ENCODE measurements at places on chromosomes 5 and 9.
A peak's percentile ranks its signal among the peaks of the same experiment; 100 is the strongest.

- DNase-seq, result no peak
Measured at GRCh38 chr9:98831696-98832095, 24.2 kb downstream of the GALNT12 start.

GRCh38 chr9:35748858-35749514 lies at the start of the genes GBA2 and RGP1:
Gene GBA2 (minus strand): TSS chr9:35749228. CDS start chr9:35748704, 524 bp downstream.
Gene RGP1 (plus strand): TSS chr9:35749287. CDS start chr9:35749756, 469 bp downstream.
- peak; percentile 62 for DNase-seq

DNA sequence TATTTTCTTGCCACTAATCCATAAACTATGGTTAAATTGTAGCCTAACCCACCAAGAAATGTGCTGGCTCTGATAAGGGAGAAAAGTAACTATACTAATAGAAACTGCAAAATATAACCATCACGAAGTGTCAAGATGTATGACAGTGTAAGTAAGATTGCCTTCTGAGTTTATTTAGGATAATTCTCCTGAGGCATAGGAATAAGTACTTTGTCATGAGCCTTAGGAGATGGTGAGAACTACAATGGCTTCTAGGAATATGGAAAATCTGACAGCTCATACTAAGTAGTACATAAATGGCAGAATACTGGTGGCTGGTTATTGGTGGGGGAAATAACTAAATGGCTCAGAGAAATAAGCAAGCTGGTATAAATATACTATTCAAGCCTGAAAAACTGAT lies 543.9 kb downstream of the PRR16 start:
- DNase-seq, result no peak

GRCh38 chr5:88388476-88389337 lies 120.1 kb upstream of the TMEM161B start:
- DNase-seq, result no peak

- no peak for DNase-seq
Measured at GRCh38 chr5:140116716-140117115, 2.8 kb downstream of the PURA start.

DNA sequence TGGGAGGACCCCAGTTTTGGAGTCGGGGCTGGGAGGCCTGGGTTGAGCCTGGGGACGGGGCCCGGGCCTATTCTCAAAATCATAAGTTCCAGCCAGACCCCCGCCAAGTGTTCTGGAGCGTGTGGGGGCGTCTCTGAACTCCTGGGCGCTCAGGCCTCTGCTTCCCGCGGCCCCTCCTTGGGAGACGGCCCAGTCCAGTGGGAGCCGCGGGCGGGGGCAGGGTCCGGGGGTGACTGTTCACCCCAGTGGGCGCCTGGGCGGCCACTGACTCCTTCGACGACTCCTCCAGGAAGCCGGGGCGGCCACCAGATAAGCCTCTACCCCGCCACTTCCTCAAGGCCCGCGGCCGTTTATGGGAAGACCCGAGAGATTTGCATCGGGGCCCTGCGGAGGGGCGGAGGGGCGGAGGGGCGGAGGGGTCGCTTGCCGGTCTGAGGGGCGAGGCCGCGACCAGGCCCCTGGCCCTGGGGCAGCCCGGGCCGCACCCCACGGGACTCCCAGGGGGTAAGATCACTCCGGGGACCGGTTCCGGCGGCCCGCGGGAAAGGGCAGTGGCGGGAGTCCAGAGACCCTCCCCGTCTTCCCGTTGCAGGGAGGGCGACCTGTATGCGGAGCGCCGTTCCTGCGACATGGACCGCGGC lies 655 bp downstream of the TOR4A start:
- DNase-seq, result no peak

- no peak for DNase-seq
Measured at GRCh38 chr9:14211564-14211963, 102.4 kb downstream of the NFIB start.

GRCh38 chr5:91283899-91284298 lies 99.2 kb downstream of the ARRDC3 start:
- DNase-seq, result no peak

- no peak for DNase-seq
Measured at GRCh38 chr9:91312717-91313325, 48.9 kb downstream of the AUH start.

DNA sequence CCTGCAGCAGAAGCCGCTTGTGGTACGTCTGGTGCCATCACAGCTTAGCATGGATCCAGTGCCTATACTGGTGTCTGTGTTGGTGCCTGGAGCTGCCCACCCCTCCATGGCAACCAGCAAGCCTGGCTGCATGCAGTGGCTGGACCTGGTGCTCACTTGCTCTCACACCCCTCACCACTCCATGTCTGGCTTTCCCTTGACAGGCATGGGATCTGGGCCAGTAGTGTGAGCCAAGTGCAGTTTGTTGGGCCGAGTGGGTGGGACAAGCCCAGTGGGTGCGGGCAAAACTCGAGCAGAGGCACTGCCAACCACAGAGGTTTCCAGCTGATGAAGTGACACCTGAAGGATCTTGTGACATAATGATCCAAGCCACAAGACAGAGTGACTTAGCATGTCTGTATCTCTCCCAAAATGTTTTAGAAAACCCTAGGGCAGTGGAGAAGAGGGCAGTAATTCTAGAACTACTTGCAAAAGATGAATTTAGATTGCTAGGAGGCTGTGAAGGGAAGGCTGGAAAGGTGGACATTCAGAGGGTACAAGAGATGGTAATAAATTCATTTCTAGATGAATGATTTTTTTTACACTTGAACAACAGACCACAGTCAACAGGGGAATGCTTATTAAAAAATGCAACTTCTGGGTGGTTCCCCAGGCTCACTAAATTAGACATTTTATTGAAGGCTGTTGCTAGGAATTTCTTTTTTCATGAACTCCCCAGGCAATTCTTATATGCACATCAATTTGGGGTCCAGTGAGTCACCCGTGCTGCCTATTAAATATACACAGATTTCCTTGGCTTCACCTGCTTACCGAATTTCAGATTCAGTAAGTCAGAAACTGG lies 660.3 kb downstream of the TLR4 start:
- no peak for DNase-seq

DNA sequence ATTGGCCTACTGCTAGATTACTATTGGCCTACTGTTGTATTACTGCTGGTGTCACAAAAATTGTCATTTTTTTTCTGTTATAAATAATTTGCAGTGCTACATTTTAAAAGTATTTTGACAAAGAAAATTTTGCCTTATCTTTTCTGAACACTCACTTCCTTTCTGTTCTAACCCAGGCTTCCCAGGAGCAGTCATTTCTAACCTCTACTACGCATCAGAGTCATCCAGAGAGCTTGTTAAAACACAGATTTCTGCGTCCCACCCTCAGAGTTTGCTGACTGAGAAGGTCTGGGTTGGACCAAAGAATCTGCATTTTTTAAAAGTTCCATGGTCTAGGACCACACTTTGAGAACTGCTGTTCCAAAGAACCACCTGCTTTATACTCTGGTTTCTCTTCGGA lies 306.1 kb downstream of the GLIS3 start:
- DNase-seq, result no peak

GRCh38 chr9:2018764-2019558 lies 3.8 kb downstream of the SMARCA2 start:
- DNase-seq, result no peak

- DNase-seq, result no peak
Measured at GRCh38 chr5:138649316-138649720, 74.1 kb upstream of the HSPA9 start.

- no peak for DNase-seq
Measured at GRCh38 chr5:127425037-127425436, 92.4 kb upstream of the PRRC1 start.

GRCh38 chr9:38018241-38018957 lies 50.6 kb downstream of the SHB start:
- DNase-seq, result no peak

DNA sequence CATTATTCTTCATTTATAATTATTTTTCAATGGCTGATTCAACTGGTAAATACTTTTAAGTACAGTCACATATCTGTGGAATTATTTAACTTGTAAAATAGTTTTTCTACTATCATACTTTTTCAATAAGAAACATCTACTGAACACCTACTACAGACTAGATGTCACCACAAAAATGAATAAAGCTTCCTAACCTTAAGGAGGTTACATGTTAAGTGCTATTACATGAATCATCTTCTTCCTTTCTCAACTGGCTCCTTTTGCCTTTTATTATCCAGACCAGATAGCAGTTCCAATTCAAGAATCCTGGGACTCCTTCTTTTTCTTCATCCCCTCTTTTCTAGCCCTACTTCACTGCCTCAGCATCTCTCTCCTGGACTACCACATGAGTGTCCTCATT lies 4.7 kb downstream of the PGGT1B start:
- no peak for DNase-seq

DNA sequence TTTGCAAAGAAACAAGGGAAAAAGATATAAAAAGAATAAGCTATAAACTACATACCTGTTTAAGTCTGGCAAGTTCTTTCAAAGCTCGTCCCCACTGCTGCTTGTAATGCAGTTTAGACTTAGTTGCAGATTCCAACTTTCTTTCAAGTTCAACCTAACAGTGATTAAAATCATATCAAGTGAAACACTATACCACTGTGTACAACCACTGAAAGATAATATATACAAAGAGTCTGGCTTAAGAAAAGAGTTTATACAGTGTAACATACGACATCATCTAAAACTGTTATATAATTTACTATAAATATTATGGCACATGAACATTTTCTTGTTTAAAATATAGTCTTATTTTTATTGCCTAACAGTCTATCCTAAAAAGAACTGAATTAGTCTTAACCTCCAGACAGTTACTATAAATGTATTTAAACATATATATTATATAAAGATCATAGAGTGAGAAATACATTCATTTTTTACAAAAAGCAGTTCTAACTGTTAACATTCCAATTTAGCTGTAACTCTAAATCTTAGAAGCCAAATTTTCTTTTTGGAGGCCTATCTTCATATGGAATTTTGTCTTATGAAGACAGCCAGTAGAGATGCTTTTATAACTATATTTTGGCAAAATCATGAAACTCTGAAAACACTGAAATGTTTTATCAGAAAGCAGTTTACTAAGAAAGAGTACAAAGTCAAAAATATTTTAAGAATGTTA lies 58.6 kb downstream of the CEP120 start:
- no peak for DNase-seq

DNA sequence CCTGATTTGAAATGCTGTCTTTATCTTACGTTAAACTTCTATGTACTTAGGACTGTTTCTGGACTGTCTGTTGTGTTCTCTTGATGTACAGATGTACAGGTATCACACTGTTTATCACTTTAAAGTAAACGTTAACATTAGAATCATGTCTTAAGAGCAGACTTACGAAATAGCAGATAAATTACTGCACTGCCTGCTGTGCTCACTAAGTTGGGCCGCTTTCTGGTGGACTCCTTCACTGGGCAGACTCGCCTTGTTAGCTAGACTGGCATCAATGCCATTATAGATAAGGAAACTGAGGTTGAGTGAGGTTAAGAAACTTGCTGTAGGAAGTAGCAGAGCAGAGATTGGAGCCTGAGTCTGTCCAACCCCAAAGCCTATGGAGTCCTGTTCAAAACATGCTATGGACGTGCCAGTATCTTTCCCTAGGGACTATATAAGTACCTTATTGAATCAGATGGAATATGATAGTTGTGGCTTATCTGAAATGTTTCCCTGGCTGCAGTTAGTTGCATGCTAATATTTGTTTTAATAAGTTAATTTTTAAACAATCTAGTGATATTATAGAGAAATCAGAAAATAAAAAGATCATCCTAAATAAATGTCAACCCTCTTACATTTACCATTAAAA lies 16.9 kb downstream of the ZNF618 start:
- no peak for DNase-seq

DNA sequence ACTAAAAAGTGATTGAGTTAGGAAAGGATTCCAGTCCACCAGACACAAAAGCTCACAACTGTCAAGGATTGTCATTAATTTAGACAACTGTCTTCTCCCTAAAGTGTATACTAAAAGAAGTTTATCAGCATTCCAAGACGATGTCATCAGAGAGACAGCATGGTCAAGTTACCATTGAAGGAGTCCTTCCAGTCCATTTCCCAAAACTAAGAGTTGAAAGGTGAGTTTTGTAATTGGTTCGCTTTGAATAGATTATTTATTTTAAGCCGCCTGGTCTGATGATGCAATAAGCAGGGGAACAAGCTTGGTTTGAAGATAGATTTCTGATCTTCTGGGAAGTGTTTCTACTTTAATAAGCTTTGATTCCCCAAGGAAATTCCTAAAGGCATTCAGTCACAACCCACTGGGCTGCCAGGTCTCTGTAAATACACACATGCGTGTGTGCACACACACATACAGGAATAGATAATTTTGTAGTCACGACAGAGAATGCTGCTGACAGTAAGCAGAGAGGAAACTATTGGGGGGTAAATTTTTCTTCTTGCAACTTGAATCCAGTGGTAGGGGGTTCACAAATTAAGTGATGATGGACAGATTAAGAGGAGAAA lies 234.8 kb downstream of the PIK3R1 start:
- DNase-seq, result no peak

DNA sequence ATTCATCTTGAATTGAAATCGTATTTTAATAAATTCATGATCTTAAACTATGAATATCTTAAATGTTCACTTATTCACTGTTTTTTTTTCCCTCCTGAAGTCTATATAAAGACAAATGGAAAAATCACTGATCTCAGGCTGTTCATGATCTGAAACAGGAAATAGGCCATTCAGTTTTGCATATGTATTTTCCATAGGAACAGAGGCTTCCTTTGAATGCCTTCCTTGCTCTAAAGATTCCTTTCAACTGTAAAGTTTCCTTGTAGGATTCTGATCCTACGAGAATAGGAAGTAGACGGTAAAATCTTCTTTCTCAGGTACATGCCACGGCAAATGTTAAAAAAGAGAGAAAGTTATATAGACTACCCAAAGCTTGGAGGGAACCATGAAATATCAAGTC lies 194.4 kb upstream of the PPP1R2B start:
- DNase-seq, result no peak

- DNase-seq, result no peak
Measured at GRCh38 chr9:90579181-90579580, 63.4 kb downstream of the DIRAS2 start.

DNA sequence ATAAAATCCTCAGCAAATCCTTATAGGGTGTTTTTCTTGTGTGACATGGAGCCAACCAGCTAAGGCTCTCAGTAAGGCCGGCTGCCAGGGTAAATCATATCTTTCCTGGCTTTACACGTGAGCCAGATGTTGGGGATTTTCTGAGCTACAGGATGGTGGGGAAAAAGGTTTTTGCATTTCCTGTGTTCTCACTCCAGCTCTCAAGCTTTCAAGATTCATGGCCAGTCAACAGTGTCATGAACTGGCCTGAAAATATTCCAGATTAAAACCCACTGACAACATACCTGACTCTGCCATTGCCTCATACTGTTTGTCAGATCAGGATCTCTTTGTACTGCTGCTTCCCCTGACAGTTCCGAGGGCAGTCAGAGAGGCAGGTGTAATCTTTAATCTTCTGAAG lies 306.9 kb downstream of the GLIS3 start:
- DNase-seq, result no peak

- no peak for DNase-seq
Measured at GRCh38 chr5:172932313-172933017, 26.8 kb upstream of the RPL26L1 start.

Data from cortex of kidney (tissue), 1 donor.